Activated CD8-positive, alpha-beta memory T cell treated with anti-CD3 and anti-CD28 coated beads, Interleukin-2, amount 10 ng/mL, durations not matched to agents 7 days and 5 days (primary cell): ENCODE measurements at places on chromosomes 6 and 20. TPM values are rescaled to one million over a fixed set of nuclear protein-coding genes. Genes with fewer than 3 reads are reported as not detected.

DNA sequence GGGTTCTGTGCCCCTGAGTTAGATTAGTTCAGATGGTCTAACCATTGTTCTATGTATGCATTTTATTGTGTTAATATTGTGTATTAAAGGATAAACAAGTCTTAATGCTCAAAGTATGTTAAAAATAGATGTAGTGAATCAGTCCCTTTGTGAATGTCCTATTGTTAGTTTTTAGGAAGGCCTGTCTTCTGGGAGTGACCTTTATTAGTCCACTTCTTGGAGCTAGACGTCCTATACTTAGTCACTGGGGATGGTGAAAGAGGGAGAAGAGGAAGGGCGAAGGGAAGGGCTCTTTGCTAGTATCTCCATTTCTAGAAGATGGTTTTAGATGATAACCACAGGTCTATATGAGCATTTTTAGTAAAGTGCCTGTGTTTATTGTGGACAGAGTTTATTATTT, 12.3 kb upstream of the HMGN4 start:
- no peak overlapping the region for H3K27ac ChIP-seq
- H3K36me3 ChIP-seq: peaks cover 3% of the 10 kb centered on the region
- peaks cover 19% of the 10 kb centered on the region for H3K4me1 ChIP-seq
- no peaks in the 10 kb centered on the region for H3K27me3 ChIP-seq
- DNase-seq: no peak

TSHZ2 gene
- 1.9 TPM for total RNA-seq

GRCh38 chr6:68226460-68226859, 408.6 kb upstream of the ADGRB3 start:
- no peak overlapping the region for H3K27ac ChIP-seq
- no peaks in the 10 kb centered on the region for H3K27me3 ChIP-seq
- no peaks in the 10 kb centered on the region for H3K36me3 ChIP-seq
- no peak for DNase-seq
- no peaks in the 10 kb centered on the region for H3K4me1 ChIP-seq

GRCh38 chr6:87182321-87182720, 27.0 kb downstream of the ZNF292 start:
- no peak overlapping the region for H3K4me3 ChIP-seq
- H3K27me3 ChIP-seq: no peaks in the 10 kb centered on the region
- peaks cover 56% of the 10 kb centered on the region for H3K36me3 ChIP-seq
- DNase-seq: no peak
- H3K4me1 ChIP-seq: peaks cover 44% of the 10 kb centered on the region
- no peak overlapping the region for H3K27ac ChIP-seq

GRCh38 chr6:41940759-41941279, 789 bp downstream of the CCND3 start:
- H3K4me1 ChIP-seq: peaks cover 57% of the 10 kb centered on the region
- H3K36me3 ChIP-seq: peaks cover 49% of the 10 kb centered on the region
- peak; percentile 89 for DNase-seq
- no peaks in the 10 kb centered on the region for H3K27me3 ChIP-seq
- peak overlapping the region; percentile 86 for H3K27ac ChIP-seq
